ENCODE measurements at places on chromosomes 5 and 9.
A peak's percentile ranks its signal among the peaks of the same experiment; 100 is the strongest.

- no peak for DNase-seq
Observed at GRCh38 chr9:14766299-14766698, 43.8 kb upstream of the CER1 start.

DNA sequence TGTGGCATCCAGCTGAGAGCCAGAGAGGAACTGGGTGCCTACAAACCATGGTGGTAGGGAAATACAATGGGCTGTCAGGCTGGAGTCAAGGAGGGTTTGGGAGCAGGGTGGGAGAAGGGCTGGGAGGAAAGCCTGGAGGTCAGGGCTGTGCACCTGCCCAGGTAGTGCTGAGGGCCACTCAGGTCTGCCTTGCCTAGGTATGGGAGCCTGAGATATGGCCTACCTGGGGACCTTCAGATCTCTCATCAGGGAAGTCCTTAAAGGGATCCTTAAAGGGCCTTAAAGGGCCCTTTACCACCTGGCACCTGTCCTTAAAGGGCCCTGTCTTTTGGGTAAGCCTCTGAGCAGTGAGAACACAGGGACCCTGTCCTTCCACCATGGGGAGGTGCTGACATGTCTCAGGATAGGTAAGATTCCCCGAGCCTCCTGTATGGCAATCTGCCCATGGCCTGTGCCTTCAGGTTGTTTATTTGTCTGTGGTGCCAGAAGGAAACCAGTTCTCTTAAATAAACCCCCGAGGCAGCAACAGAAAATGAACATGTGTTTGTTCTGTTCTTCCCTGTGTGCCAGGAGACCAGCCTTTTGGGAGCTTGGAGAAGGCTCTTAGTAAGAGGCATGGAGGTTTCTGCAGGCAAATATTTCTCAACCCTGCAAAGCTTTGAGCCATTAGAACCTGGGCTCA lies 23.3 kb downstream of the SLC25A48 start:
- DNase-seq = no peak

GRCh38 chr5:124935065-124935464 lies 188.6 kb upstream of the ZNF608 start:
- no peak for DNase-seq

GRCh38 chr5:75236322-75237316 lies at the start of gene ANKRD31:
TSS of gene ANKRD31 (minus strand) at chr5:75236878. CDS start at chr5:75236686, 192 bp downstream.
- DNase-seq = peak; percentile 82

DNA sequence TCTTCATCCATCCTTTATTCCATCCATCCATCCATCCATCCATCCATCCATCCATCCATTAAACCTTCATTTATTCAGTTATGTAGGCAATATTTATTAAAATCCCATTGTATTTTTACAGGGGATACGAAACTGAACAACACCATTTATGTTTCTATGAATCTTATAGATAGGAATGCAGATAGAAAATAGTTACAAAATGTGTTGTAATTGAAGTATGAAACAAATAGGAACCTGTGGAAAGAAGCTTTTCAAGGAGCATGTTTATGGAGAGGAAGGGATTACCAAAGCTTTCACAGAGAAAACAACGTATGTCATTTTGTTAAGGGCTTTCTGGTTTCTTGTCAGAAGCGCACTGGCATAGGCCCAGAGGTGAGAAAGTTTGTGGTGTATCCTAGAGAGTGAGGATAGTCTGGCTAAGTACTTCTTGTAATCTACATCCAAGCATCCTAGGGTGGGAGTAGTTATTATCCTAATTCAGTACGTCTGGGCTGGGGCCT lies 184.0 kb downstream of the CNTLN start:
- no peak for DNase-seq
